ENCODE measurements at places on chromosomes 3 and 15.

GRCh38 chr3:149547954-149548668 lies 73.6 kb downstream of the TM4SF4 start:
- peak; percentile 91 for DNase-seq

GRCh38 chr15:34812369-34812768 lies 17.0 kb upstream of the ACTC1 start:
- DNase-seq = no peak

- DNase-seq = no peak
These were observed 18.9 kb upstream of the SPTSSB start for GRCh38 chr3:161390200-161390599.

GRCh38 chr3:141656771-141657170 lies 81.3 kb upstream of the RNF7 start:
- DNase-seq = peak; percentile 39

GRCh38 chr15:89395461-89395871 lies 60.8 kb upstream of the POLG start:
- no peak for DNase-seq

- DNase-seq = peak; percentile 72
These were observed 796.4 kb upstream of the ARPP21 start for GRCh38 chr3:34842706-34843480.

DNA sequence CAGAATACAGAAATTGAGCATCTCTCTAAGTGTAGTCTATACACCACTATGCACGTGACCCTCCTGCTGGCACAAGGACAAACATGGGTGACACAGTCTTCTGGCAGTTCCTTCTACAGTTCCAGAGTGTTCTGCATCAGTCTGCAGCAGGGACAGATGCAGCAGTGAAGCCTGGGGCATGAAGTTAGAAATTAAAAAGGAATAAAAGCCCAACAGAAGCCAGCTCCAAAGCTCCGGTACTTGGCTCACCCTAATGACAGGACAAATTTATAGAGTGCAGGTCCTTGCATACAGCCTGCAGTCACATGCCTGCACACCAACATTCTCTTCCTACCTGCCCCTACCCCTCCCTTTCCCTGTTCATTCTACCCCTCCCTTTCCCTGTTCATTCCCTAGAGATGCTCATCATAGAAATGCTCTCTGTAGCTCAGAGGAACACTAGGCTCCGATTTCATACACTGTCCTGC lies 15.0 kb downstream of the UACA start:
- no peak for DNase-seq

- no peak for DNase-seq
These were observed 10.1 kb downstream of the PCSK6 start for GRCh38 chr15:101479342-101479845.

DNA sequence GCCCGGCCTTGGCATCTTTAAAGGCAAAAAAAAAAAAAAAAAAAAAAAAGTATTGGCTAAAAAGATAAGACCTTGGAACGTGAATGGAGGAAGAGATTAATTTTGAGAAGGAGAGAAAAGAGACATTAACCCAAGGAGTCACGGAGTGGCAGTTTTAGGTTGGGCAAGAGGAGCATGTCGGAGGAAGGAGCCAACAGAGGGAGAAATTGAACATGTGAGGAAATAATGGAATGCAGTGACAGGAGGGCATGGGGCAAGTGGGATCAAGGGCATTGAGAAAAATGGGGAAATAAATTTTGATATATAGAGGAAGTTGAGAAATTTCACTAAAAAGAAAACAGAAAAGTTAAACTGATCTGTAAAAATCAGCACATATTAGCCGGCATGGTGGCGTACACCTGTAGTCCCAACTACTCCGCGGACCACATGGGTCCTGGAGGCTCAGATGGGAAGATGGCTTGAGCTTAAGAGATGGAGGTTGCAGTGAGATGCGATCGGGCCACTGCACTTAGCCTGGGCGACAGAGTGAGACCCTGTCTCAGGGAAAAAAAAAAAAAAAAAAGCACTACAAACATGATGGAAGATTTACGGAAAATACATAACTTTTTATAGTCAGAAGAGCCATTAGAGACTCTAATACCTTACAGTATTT lies 1.2 kb downstream of the HAUS2 start:
- no peak for DNase-seq

DNA sequence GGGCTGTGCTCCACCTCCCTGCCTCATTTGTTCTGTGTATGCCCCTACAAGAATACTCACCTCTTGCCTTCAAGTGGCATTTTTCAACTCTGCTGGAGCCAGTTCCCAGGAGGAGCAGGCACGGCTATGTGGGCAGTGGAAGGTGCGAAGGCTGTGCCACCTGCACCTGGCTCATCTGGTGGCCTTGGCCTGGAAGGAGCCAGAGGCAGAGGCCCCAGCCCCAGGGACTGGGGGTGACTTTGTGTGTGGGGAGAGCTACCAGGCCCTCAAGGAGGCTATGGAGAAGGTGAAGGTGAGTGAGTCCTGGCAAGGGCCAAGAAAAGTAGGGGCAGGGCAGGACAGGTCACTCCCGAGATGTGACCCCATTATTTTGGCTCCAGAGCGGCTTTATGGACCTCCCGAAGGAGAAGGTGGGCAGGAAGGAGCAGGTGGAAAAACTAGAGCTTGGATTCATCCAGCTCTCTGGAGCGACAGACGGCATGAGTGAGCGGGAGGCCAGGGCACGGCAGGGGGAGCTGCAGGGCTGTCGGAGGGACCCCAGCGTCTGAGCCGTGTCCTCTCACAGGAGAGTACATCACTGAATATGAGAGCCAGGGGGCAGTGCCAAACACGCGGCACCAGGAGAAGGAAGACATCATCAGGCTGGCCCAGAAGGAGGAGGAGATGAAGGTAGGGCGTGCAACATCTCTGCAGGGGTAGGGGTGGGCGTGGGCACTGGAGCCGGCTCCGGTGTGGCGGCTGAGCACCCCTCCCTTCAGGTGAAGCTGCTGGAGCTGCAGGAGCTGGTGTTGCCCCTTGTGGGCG lies 57.3 kb upstream of the UBE2Q2 start:
- DNase-seq = no peak

DNA sequence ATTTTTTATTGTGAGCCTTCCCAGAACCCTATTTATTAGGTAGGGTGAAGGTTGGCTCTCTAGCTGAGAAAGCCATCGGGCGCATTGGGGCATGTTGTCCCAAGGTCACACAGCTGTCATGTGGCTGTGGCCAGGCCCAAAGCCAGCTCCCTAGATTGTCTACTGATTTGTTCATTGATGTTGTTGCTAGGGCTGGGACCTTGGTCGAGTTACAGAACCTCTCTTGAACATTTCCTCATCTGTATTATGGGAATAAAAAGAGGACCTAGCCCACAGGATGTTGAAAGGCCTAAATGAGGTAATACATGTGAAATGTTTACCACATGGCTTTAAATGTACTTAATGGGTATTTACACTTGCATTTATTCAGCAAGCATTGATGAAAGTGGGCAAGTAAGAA lies 252.5 kb downstream of the SUCLG2 start:
- DNase-seq = no peak

GRCh38 chr15:67066041-67066958 lies 898 bp downstream of the SMAD3 start:
- no peak for DNase-seq

GRCh38 chr15:100988857-100989256 lies 69.7 kb downstream of the LRRK1 start:
- DNase-seq = no peak

- DNase-seq = peak; percentile 28
These were observed 225.6 kb upstream of the ATP11B start for GRCh38 chr3:182567700-182568099.

DNA sequence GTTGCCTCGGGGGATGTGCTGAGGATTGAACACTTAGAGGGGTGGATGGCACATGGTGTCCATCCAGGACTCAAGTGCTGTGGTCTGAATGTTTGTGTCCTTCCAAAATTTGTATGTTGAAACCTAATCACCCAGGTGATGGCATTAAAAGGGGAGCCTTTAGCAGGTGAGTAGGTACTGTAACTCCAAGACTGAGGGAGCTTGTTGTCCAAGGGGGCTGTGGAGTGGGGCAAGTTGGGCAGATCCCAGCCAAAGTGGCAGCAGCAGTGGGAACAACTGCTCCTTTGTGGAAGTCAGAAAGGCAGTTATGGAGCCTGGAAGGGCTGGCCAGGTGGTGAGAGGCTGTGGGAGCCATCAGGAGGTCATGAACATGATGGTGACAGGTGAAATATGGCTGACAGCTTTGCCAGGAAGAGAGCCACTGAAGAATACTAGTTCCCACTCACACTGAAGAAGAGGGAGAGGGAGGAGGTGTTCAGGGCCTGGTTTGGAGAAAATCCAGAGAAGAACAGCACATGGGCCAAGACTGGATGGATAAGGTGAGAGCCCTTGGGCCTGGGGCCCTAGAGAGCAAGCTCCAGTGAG lies 385.6 kb downstream of the CACNA2D3 start:
- no peak for DNase-seq

DNA sequence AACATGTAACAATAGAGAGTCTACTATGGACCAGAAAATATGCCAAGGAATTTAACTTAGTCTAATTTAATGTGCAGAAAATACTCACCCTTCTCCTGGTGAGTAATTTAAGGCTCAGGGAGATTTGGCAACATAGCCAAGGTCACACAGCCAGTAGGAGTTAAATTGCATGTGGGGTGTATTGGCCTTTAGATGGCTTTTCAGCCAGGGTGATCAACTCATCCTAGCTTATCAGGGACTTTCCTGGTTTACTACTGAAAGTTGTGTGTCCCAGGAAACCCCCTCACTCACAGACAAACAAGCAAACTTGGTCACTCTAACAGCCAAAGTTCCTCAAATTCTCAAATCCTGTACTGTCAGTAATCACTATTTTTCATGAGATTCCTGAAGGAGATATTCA lies 2.6 kb upstream of the SLC9A9 start:
- peak; percentile 21 for DNase-seq

GRCh38 chr15:85689729-85690128 lies 105.0 kb downstream of the KLHL25 start:
- DNase-seq = peak; percentile 21

GRCh38 chr3:111968319-111969054 lies 10.3 kb upstream of the ABHD10 start:
- DNase-seq = no peak

DNA sequence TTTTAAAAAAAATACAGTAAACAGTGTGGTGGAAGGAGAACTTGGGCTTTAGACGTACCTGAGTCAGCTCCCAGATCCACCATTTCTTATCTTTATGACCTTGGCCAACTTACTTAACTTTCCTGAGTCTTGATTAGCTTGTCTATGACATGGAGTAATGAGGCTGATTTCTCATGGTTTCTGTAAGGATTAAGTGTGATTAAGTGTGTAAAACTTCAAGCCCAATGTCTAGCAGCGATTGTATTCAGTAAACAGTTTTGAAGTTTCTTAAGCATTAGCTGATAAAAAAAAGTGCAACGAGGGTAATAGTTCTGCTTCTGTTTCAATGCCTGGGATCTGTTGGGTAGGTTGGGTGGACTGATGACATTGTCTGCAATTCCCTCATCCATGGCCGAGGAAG lies 10.8 kb downstream of the TRPM1 start:
- DNase-seq = no peak

- no peak for DNase-seq
These were observed 60.5 kb downstream of the SPTSSB start for GRCh38 chr3:161310649-161311423.

- DNase-seq = no peak
These were observed 31.3 kb downstream of the ALCAM start for GRCh38 chr3:105397974-105398373.

GRCh38 chr15:63522225-63522578 lies 17.8 kb downstream of the USP3 start:
- no peak for DNase-seq

DNA sequence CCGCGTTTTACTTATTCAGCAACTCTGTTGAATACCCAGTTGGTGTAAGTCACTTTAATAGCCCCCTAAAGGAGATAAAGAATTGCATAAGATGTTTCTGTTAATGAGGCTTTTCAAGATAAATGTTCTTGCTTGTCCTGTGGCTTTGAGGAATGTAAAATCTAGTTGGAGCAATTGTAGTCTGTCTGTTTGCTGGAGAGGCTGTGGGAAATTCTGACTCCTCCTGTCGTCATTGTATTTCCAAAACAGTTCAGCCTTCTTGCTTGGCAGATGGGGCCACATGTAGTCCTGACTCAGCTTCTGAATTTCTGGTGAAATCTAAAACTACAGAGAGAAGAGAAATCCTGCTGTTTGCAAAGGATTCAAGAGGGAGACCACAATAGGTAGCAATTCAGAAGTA lies 114.4 kb downstream of the RYR3 start:
- peak; percentile 31 for DNase-seq

DNA sequence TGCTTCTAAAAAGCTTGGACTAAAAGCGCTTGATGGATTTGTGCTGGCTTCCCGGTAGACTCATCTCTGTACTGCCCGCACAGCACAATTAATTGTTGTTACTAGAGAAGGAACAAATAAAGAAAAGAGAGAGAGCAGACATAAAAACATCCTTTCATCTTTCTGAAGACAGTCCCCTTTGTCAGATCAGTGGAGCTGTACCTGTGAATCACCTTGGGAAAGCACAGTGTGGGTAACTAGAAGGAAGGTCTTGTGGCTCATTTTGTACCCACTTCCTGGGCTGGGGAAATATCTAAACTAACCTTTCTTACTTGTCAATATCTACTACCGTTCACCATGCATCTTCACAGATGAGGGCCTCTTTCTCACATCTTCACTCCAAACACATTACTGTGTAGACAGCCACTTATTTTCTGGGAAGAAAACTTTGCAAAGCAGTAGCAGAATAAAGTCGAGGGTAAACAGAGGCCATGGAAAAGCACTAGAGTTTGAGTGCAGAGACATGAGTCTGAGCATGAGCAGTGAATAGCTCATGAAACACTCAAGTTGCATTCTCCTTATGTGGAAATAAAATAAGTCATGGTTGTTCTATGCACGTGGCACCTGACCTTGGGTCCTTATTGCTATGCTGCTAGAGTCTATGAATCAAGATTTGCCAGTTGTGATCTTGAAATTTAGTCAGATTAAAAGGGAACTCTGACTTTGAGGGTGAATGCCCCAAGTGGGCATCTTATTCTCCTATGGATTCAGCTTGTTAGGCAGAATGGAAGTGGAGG lies 169.3 kb downstream of the LPP start:
- DNase-seq = peak; percentile 80

- DNase-seq = no peak
These were observed 146.8 kb downstream of the SMAD6 start for GRCh38 chr15:66848686-66849392.

GRCh38 chr3:38334142-38335055 lies 12.2 kb upstream of the XYLB start:
- DNase-seq = peak; percentile 38

- DNase-seq = peak; percentile 68
These were observed 80.3 kb downstream of the STAG1 start for GRCh38 chr3:136671921-136672320.

DNA sequence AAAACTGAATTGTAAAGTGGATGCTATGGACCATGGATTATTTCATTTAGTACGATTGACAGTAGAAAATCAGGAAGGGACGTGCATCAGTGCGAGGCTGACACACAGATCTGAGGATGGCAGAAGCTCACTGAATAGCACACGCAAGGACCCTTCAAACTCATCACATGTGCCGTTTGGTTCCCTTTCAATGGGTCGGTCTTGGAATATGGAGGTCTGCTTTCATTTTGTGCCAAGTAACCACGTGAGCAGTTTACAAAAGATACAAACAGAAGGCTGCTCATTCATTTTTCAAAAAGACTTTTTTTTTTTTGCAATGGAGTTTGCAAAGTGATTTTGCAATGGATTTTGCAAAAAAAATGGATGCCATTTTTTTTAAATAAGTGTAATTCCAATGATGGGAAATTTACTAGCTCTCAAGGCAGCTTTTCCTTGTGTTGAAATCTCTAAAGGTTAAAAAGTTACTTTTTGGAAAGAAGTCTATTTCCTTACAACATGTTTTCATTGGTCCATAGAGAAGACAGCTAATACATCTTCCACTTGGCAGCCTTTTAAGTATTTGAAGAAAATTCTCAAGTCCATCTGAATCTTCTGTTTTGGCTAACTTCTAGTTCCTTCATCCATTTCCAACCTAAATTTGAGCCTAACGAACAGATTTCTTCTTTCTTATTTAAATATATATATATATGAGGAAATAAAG lies 392.3 kb upstream of the TPRG1 start:
- DNase-seq = no peak

Data from kidney tubule cell (primary cell).